ENCODE measurements at places on chromosomes 12 and 14.

DNA sequence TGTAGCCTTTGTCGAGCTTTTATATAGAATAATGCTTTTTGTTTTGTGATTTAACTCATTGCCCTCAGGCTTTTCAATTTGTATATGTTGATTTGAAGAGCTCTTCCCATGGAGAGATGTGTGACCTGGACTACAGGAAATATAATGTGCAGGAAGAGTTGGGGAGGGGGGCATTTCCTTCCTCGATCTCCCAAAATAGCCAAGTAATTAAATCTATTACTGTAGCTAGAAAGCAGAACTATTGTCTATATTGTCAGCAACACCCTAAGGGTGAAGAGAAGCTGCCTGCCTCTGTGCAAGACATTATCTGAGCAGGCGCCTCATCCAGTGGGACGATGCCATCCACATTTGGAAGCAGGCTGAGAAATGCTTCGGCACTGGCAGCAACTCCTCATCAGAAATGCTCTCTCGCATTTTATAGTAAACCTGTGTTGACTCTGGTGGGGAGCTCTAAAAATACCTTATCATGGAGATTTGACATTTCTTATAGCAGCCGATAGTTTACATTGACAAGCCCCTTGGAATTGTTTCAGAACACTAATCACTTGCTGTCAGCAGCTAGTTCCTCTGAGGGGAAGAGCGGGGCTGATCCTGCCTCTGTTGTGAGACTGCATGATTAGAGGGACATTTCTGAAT lies 392.5 kb upstream of the RGS6 start:
- DNase-seq = no peak

DNA sequence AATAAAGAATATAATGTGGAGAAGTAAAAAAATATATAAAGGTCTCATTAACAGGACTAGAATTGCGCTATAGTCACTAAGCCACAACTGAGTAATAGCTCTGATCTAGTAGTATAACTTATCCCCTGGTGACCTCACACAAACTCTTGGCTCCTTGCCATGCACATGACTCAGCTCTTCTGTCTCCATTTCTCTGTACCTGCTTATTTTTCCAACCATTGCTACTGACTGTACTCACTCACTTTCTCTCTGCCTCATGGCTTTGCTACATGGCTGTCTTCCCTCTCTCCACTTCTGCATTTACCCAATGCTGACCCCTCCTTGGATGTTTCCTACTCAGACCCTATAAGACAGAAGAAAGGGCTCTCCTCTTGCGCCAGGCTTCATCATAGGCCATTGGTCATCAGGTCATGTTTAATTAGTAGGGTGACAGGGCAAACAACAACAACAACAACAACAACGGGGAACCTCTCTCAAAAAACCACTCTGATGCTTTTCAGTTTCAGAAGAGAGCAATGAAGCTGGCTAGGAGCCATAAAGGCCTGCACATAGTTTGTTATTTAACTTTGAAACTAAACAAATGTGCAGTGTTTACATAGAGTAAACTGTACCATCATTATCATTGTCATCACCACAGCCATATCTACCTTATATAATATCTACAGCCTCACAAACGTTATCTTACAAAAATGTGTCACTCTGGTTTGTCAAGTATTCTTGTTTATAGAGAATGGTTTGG lies 25.6 kb upstream of the KRAS start:
- DNase-seq = no peak

- no peak for DNase-seq
Measured at GRCh38 chr14:51609955-51610283, 41.8 kb upstream of the FRMD6 start.

DNA sequence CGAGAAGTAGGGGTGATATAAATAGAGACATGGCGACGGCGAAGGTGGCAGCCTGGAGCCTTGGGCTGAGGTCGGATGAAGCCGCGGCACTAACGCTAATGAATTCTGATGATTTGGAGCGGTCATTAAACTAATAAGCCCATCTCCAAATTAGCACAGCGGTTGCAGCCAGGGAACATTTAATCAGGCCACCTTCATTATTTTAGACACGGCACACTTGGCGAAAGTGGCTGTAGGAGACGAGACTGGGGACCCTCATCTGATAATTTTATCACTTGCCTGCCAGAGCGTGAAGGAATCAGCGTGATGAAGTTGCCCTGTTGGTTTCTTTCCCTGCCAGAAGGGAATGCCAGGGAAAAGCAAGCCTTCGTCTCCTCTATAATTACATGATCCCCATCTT lies 664.3 kb upstream of the TBX3 start:
- no peak for DNase-seq

GRCh38 chr12:104958001-104958804 lies at the start of gene SLC41A2:
SLC41A2 (minus strand) TSS chr12:104958290; CDS start chr12:104928527, 29,763 bp downstream.
- DNase-seq = no peak

- DNase-seq = no peak
Measured at GRCh38 chr14:103871596-103872480, 24.5 kb upstream of the PPP1R13B start.

DNA sequence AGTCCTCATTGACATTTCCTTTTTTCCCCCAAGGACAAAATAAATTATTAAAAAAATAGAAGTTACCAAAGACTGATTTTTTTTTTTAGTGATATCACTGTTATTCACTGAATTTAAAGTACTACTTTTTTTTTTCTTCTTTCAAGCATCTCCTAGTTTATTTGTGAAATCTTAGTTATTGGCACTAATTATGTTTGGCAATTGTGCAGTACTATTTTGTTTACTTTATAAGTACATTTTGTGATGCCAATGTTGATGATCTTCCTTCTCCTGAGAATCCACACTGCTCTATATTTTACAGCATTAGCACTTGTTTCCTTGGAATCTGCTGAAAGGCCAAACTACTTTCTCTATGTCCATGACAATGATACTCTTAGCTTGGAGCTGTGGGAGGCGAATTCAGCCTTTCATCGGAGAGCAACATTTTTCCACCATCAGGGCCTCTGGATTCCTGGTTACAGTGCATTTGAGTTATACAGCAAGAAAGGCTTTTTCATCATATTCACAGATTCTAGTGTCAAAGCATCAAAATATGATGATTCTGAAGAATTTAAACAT lies 123.8 kb upstream of the PTPRQ start:
- no peak for DNase-seq

DNA sequence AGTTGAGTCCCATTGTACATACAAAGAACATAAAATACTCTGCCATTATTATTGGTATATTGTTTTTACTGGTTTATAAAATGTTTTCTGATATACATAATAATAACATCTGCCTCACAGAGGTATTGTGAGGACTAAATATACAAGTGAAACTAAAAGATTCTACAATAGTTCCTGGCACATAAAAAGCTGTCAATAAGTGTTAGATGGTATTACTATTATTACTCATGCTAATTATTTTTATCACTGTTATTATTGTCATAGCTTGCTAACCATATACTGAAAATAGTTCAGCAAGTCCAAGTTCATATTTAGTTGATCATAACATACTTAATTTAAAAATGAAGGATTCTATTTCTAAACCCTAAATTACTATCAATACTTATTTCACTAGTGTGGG lies 34.4 kb downstream of the BTG1 start:
- DNase-seq = no peak

DNA sequence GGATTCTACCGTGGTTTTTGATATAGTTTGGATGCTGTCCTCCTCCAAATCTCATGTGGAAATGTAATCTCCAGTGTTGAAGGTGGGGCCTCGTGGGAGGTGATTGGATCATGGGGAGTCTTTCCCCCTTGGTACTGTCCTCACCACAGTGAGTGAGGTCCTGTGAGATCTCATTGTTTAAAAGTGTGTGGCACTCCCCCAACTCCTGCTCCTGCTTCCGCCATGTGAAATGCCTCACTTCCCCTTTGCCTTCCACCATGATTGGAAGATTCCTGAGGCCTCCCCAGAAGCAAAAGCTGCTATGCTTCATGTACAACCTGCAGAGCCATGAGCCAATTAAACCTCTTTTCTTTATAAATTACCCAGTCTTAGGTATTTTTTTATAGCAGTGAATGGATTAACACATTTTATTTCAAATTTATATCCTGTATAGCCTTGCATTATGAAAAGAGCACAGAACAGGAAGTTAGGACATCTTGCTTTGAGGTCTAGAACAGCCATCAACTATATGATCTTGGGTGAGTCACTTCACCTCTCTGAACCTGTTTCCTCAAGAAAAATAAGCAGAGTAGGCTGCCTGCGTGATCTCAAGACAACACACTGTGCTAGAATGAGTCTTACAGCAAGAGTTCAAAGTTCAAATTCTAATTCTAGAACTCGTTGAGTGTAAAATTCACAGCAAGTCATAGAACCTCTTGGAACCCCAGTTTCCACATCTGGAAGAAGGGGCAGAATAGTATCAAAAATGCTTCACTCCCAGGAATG lies 160.9 kb upstream of the EEA1 start:
- no peak for DNase-seq

Data from right renal cortex interstitium (tissue), 3 donors.